ENCODE measurements at places on chromosomes 13 and 19. TPM values are rescaled to one million over a fixed set of nuclear protein-coding genes. Genes with fewer than 3 reads are reported as not detected.

Gene ZNF211
- total RNA-seq: 6.0 TPM

Gene NLRP11
- total RNA-seq: not detected

Gene POSTN
- total RNA-seq: 40.3 TPM

Gene CASP14
- not detected for total RNA-seq

Gene PPFIA3
- total RNA-seq: 36.3 TPM

Gene F7
- 0.12 TPM for total RNA-seq

Gene KLK13
- not detected for total RNA-seq

Gene CEACAM1
- total RNA-seq: 510 TPM

Gene WASF3
- total RNA-seq: 4.0 TPM

Gene UHRF1
- 6.3 TPM for total RNA-seq

Gene SH2D3A
- 34.2 TPM for total RNA-seq

DNA sequence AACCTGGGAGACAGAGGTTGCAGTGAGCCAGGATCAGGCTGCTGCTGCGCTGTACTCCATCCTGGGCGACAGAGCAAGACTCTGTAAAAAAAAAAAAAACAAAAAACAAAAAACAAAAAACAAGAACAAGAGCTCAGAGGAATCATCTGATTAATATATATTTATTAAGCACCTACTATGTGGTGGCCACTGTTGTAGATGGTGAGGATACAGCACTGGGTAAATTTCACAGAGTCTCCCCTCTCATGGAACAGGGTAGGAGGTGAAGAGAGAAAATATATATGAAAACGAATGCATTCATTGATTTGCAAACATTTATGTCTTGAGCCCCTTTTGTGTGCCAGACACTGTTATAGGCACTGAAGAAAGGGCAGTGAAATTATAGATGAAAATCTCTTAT is 5.9 kb upstream of the SERTAD1 start:
- no peak for DNase-seq

- DNase-seq: peak; percentile 39
Measured at GRCh38 chr19:5170329-5170745, 170.3 kb downstream of the PTPRS start.

- peak; percentile 92 for DNase-seq
Measured at GRCh38 chr19:43524922-43525835, 1.8 kb downstream of the ETHE1 start.

DNA sequence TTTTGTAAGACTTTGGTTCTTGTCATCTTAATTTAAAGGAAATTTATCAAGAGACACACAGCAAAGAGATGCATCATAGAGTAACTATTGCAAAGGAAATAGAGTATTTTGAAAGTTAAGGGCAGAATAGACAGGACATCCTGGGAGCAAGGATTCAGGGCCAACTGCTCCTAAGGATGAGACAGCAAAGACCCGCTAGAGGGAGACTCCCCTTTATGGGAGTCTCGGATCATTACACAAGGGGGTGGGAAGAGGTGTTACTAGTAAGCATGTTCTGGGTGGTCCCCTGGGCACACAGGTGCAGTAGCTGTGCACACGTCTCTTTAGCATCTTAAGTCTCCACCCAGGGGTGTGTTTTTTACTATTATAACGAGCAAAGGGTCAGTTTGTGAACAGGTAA is 9.6 kb downstream of the ZSCAN5C start:
- DNase-seq: no peak

- no peak for DNase-seq
Measured at GRCh38 chr13:103174966-103175365, 108.7 kb upstream of the SLC10A2 start.

GRCh38 chr13:53159431-53159830 is 130.8 kb downstream of the OLFM4 start:
- DNase-seq: no peak

- no peak for DNase-seq
Measured at GRCh38 chr19:9848762-9849161, 13.6 kb downstream of the PIN1 start.

DNA sequence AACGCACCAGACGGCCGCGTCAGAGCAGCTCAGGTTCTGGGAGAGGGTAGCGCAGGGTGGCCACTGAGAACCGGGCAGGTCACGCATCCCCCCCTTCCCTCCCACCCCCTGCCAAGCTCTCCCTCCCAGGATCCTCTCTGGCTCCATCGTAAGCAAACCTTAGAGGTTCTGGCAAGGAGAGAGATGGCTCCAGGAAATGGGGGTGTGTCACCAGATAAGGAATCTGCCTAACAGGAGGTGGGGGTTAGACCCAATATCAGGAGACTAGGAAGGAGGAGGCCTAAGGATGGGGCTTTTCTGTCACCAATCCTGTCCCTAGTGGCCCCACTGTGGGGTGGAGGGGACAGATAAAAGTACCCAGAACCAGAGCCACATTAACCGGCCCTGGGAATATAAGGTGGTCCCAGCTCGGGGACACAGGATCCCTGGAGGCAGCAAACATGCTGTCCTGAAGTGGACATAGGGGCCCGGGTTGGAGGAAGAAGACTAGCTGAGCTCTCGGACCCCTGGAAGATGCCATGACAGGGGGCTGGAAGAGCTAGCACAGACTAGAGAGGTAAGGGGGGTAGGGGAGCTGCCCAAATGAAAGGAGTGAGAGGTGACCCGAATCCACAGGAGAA is 1.9 kb downstream of the PPP1R12C start:
- no peak for DNase-seq

- no peak for DNase-seq
Measured at GRCh38 chr13:84191139-84191538, 308.9 kb upstream of the SLITRK1 start.

GRCh38 chr13:51330791-51331190 is 8.7 kb upstream of the SERPINE3 start:
- no peak for DNase-seq

GRCh38 chr13:96229356-96229755 is 139.4 kb downstream of the HS6ST3 start:
- no peak for DNase-seq

DNA sequence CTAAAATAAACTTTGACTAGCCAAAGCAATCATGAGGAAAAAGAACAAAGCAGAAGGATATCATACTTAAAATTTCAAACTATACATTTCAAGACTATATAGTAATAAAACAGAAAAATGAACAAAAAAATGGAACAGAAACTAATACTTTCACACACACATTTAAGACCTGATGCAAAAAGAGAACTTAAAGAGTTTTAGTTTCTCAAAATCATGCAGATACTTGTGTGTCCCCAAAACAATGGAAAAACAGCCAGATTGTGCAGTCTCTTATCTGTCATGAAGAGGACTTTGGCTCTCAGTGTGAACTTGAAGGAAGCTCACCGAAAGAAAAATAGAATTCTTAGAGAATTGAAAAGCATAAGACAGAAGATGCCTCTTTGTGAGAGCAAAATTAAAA is 16.1 kb downstream of the ZNF506 start:
- no peak for DNase-seq

DNA sequence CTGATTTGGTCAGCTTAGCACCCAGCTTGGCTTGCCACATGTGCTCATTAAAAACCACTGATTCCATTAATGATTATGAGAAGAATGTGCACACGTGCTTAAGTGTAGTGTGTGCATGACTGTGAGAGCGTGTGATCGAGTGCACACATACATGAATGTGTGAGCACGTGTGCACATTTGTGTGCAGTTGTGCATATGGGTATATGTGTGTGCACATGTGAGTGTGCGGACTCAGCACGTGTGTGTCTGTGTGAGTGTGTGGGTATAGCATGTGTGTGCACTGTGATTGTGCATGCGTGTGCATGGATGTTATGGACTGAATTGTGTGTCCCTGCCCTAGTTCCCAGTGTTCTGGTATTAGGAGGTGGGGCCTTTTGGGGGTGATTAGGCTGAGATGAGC is 202.1 kb upstream of the ZNF536 start:
- DNase-seq: no peak

GRCh38 chr13:52847682-52848432 is 583 bp downstream of the PCDH8 start:
- DNase-seq: no peak

DNA sequence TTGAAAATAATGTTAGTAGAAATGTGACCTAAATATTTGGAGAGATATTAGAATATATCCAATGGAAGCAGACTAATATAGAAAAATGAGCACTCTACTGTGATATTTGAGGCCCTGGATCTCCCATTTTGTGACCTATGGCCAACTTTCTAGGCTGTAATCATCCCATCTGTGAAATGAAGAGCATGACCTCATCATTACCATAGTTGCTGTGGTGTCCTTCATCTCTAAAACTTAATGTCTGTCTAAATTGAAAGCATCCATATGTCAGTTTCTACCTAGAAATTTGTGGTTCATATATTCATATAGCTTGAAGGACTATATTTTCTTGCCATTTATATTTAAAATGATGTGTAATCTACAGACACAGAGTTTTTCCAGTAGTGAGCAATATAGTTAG is 41.6 kb downstream of the PAN3 start:
- DNase-seq: no peak

GRCh38 chr13:111659219-111659775 is 338.9 kb downstream of the TEX29 start:
- no peak for DNase-seq

GRCh38 chr19:1237754-1238368 is at the start of gene CBARP:
Gene CBARP, minus strand, starts transcription at chr19:1238005. Its CDS starts 1,905 bp downstream, at chr19:1236100.
- no peak for DNase-seq

- peak; percentile 73 for DNase-seq
Measured at GRCh38 chr13:99496184-99497142, 4.8 kb upstream of the TM9SF2 start.

DNA sequence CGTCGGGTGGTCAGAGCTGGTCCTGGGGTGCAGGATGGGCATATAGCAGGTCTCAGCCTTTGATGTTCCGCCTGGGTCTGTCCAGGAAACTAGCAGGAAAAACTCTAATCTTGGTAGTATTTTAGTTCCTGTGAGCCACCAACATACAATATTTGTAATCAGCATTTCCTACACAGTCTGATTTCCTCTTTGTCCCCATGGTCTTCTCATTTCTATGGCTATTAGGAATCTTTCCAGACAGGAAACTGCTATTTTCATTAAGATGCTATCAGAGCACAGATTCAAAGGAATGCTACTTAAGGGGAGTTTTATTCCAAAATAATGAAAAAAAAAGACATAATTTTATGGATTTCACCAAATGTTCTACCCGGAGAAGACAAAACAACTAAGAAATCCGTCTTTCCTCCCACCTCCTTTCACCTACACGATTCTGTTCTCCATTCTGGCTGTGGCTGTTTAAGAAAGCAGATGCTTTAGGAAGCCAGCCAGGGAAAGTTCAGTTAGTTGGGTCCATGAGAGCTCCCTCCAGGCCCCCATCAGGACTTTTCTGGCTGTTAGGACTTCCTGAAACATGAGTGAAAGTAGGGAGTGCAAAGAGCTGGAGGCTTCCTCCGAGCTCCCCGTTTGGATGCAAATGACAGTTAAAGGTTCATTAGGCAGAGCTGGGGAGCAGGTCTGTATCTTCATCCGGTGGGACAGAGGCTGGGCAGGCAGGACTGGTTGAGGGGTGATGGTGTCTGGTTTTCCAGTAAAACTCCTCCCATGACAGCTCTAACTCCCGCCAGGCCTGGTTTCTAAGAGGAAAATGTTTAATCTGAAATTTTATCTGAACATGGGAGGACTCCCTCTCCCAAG is 36.3 kb downstream of the SHISA2 start:
- no peak for DNase-seq

DNA sequence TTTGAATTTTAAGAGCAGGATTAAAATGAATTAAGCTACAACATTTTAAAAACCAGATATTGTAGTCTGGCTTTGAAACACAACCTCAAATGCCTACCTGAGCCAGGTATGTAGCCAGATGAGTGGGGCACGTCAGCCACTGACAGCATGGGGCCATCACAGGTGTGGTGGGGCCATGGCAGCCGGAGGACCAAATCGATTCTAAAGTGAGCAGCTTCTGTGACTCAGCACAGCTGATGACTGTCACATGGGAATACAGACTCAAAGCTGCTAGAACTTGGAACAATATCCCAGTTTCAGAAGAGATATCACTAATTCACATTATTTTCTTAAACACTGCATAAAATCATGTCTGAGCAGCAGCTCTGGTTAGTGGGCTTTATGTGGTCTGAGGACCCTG is 52.8 kb downstream of the SERP2 start:
- no peak for DNase-seq

- peak; percentile 34 for DNase-seq
Measured at GRCh38 chr19:6868351-6868750, 19.0 kb upstream of the ADGRE1 start.

- DNase-seq: peak; percentile 96
Measured at GRCh38 chr19:17766543-17767131, 15.4 kb downstream of the FCHO1 start.

- DNase-seq: no peak
Measured at GRCh38 chr19:43773725-43774102, 7.1 kb downstream of the KCNN4 start.

- no peak for DNase-seq
Measured at GRCh38 chr13:42547612-42548011, 26.3 kb upstream of the TNFSF11 start.

- peak; percentile 23 for DNase-seq
Measured at GRCh38 chr13:33016414-33017322, at the start of gene KL. Gene KL, plus strand, starts transcription at chr13:33016423. Its CDS starts 18 bp downstream, at chr13:33016441.

GRCh38 chr13:101624210-101624922 is 171.9 kb downstream of the ITGBL1 start:
- no peak for DNase-seq

GRCh38 chr19:46697204-46697960 is 19.5 kb downstream of the PRKD2 start:
- peak; percentile 97 for DNase-seq

- no peak for DNase-seq
Measured at GRCh38 chr13:81139987-81140386, 799.1 kb upstream of the SPRY2 start.

DNA sequence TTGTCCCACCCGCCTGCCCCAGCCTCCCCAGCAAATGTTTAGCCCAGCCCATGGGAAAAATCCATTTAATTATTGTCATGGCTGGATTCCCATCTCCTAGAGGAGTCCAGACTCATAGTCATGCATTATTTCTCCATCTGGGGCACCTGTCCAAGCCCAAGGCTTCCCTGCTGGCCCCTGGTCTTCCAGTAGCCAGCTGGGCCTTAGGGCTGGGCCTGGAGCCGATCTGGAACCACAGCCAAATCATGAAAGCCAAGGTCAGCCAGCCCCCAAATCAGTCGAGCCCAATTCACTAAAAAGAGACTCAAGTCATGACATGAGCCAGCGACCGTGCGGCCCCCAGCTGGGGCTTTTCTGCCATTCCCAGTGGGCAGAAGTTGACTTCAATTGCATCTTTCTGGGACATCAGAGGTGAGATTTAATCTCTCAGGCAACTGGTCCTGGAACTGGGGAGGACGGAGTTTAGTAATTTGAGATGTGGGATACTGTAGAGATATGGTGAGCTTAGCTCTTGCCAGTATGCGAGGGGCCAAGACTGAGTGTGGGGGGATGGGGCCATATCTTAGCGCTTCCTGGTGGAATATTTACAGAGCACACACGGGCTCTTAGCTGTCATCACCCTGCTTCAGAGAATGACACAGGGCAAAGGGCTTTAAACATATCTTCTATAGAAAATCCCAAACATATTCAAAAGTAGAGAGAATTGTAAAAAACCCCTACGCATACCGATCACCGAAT is 9.4 kb upstream of the PGLYRP2 start:
- no peak for DNase-seq

GRCh38 chr19:22526661-22527272 is 104.6 kb upstream of the ZNF98 start:
- DNase-seq: no peak

Data from colonic mucosa (tissue), 4 donors.